NCI-H1694 (cell line): ENCODE measurements at places on chromosomes 6 and 20.

GRCh38 chr20:57657535-57658446, 37.6 kb upstream of the ZBP1 start:
- no peak for DNase-seq

GRCh38 chr20:1391640-1392442, 1.0 kb downstream of the FKBP1A start:
- no peak for DNase-seq

DNA sequence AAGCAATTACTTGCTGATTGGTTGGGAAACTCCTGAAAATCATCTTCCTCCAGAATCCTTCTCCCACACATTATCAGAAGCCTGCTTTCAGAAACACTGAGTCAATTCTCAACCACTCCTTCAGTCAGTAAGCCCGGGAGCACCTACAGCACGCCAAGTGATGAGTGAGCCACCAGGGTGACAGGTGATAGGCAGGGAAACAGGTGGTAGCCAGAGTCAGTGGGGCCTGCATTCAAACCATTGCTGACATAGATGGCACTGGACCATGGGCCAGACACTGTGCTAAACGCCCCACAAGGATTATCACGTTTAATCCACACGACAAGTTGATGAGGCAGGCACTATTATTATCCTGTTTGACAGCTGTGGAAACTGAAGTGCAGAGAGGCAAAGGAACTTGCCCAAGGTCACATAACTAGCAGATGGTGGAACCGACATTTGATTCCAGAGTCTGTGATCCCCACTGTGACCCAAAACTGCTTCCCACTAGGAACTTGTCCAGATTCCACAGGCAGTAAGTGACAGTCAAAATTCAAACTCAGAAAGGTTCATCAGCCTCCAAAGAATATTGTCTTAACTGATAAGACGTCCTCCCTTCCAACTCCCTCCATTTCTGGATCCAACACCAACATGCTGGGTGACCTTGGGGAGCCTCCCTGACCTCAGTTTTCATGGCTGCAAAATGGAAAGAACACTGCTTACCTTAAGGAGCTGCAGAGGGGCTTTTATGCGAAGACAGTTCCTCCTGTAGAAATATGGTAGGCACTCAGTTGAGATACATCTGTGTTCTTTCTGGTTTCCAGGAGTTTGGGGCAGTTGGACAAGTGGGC, 23.9 kb upstream of the TOP1 start:
- no peak for DNase-seq

DNA sequence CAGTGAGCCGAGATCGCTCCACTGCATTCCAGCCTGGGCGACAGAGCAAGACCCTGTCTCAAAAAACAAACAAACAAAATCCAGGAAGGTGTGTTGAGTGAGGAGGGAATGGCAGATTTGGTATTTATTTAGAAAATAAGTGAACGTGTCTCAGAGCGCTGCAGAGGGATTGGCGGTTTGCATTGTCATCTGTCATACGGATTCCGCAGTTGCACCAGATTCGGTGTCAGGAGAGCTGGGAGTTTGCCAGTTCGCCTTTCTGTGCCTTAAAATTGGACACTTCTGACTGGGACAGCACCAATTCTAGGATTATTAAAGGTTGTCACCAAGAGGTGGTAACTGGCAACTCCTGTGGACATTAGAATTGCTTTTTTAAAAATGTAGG, 912 bp downstream of the SNRNP48 start:
- DNase-seq, result no peak

DNA sequence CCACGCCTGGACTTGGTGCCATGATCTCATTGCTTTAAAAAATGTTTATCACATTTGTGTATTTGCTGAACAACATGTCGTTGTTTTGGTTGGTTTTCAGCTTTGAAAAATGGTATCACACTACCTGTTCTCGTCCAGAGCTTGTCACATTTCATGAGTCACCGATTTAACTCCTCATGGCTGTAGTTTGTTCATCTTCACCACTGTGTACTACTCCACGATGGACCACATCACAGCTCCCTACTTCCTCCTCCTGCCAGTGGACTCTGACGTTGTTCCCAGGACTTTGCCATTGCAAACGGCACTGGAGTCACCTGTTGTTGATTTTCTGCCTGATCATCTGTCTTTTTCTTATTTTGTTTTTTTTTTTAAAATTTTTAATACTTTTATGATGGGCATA, 157.7 kb downstream of the ERMARD start:
- DNase-seq, result no peak

- no peak for DNase-seq
Observed at GRCh38 chr6:123895346-123895745, 91.7 kb downstream of the NKAIN2 start.
